T-cell (primary cell): ENCODE measurements at places on chromosomes 4 and X.

DNA sequence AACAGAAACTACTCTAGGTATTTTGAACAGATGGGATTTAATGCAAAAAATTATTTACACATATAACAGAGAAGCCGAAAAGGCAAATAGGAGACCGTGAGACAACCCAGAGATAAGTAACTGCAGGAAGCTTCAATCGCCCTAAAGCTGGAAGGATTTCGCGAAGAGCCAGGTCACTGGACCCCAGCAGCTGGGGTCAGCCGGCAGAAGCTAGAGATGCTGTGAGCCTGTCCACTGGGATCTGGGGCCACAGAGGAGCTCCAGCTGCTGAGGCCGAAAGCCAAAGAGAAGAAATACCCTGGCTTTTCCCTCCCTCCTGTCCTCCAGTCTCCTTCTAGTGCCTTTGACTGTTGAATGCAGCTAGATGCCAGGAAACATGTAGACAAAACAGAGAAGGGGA, 192.8 kb upstream of the BCOR start:
- no peak for DNase-seq

GRCh38 chrX:30296408-30297254, 12.6 kb downstream of the NR0B1 start:
- no peak for DNase-seq

DNA sequence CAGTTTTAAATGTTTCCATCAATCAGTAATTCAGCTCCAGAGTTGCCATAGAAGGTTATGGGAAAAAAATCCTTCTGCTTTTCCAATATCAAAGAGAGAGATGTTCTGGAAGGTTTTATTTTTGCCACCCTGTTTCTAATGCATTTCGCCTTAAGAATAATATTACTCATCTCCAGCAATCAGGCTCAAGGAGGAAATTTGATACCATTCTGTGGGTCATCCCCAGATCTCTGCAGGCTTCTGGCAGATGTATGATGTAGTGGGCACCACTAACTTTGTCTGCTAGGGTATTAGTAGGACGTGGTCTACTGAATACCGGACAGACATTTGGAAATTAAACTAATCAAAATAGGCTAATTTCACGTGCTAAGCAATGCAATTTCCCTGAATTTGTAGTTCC, 645.4 kb upstream of the TENM3 start:
- no peak for DNase-seq

DNA sequence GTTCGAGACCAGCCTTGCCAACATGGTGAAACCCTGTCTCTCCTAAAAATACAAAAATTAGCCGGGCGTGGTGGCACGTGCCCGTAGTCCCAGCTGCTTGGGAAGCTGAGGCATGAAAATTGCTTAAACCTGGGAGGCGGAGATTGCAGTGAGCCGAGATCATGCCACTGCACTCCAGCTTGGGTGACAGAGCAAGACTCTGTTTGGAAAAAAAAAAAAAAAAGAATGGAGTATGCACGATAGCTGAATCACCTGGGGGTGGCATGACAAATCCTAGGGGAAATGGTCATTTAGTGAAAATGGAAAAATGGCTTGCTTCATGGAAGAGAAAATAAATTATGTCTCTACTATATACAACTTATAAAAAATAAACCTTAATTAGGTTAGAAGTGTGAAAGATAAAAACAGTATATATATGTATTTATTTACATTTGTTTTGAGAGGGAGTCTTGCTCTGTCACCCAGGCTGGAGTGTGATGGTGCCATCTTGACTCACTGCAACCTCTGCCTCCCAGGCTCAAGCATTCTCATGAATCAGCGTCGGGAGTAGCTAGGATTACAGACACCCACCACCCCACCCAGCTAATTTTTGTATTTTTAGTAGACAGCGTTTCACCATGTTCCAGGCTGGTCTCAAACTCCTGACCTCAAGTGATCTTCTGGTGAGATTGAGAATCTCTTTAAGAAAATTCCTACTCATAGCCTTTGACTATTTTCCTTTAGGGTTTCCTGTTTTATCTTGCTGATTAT, 19.3 kb upstream of the ING2 start:
- DNase-seq: no peak

DNA sequence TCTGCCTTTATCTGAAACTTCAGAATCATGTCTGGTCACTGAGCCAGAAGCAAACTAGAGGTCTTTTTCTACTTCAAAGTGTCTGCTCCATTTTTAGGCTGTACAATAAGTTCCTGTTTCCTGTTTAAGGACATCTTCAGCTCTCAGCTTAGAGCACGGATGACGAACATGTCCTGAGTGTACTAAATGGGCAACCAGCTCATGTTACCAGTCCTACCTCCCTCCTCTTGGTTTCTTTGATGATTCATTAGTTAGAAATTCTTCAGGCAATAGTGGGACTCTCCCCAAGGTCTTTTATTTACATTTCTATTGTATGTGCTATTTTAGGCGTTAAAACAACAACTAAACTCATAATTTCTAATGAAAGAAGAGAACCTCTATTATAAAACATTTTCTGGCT, 58.0 kb downstream of the ENPEP start:
- no peak for DNase-seq

DNA sequence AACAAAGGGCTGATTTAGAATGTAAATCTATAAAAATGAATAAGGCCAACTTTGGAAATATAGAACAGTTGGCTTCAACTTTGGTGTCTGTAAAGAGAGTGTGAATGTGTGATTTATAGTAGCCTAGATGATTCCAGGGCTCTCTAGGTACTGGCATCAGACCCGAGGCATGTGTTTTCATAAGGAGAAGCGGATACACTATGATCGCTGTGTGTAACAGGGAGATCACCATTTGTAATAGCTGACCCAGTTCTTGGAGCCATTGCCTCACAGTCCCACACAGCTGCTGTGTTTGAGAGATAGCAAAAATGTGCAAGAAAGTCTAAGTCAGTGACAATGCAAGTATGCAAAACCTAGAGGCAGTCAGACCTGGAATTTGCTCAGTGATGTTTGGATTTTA, 135.1 kb downstream of the REPS2 start:
- DNase-seq: no peak

GRCh38 chr4:105461221-105461620, 12.6 kb downstream of the PPA2 start:
- no peak for DNase-seq

DNA sequence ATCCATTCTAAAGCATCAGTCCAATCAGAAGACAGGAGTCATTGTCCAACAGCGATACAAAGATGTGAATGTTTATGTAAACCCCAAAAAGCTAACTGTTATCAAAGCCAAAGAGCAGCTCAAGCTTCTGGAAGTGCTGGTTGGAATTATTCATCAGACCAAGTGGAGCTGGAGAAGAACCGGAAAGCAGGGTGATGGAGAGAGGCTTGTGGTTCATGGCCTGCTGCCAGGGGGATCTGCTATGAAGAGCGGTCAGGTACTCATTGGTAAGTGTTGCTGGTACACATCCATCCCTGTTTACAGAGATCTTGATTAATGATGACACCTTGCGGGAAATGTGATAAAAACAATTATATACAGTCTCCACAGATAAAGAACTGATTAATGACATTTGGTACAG, 11.0 kb downstream of the INTU start:
- no peak for DNase-seq

DNA sequence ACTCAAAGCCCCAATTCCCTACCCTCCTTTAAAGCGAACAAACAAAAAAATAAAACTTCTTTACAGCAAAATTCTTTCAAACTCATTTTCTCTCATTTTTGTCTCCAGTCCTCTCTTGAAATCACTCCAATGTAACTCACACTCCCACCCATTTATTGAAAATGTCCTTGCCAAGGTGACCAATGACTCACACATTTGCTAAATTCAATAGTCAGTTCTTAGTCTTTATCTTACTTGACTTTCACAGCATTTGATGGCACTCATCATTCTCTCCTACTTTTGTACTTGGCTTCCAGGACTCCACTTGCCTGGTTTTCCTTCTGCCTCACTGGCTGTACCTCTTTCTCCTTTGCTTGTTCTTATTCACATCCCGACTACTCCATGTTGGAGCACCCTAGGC, 19.9 kb downstream of the CC2D2A start:
- DNase-seq: no peak

DNA sequence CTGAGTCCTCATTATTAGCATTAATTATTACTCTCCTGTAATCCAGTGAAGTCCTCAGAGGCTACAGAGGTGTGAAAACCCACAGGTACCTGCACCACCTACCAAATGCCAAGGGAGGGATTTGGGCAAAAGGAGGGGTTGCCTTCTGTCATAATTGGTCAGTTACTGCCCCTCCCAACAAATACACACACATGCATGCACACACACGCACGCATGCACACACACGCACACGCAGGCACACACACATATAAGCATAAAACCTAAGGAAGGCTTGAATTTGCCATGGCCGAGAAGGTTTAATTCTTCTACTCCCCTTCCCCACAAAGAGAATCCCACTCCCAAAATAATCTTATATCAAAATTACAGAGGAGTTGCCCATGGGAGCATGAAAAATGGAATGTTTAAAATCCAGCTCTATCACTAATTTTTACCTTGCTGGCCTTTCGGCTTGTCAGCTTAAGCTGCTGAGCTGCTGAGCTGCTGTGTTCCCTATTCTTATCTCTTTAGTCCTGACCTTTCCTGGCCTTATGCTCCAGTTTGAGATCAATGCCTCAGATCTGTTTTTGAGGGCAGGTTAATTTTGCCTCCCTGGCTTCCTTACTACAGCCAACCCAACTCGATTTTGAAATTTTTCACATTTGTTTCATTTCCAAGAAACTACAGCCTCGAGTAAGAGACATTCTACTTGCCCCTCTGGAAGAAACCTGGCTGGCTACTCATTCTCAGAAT, 95.0 kb downstream of the CAMK2D start:
- DNase-seq: no peak

DNA sequence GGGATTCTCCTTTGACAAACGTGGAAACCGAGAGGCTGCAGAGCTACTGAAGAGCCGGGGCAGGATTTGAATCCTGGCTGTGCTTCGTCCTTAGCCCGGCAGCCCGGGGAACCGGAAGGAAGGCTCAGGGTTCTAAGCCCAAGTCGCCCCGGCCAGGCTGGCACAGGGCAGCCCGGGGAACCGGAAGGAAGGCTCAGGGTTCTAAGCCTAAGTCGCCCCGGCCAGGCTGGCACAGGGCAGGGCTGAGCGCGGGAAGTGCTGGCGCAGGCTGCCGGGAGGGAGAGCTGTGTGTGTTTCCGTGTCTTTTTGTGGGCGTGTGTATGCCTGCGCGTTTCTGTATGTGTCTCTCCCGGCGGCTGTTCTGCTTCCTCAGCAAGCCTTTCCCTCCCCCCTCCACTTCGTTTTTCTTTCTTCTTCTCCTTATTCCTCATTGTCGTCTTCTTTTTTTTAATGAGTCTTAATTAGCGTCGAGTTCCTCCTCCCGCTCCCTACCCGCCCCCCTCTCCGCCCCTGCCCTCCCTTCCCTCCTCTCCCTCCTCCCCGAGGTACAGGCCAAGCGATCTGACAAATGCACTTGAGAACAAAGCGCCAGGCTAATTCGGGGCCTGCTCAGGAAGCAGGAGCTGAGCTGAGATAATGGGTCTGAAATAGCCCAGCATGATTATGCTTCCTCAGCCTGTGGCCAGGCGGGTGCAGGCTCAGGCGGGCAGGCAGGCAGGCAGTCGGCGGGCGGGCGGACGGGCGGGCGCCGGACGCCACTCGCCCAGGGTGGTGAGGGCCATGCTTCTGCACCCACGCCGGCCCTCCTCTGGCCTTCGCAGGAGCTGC, 65.9 kb downstream of the EFNB1 start:
- no peak for DNase-seq

DNA sequence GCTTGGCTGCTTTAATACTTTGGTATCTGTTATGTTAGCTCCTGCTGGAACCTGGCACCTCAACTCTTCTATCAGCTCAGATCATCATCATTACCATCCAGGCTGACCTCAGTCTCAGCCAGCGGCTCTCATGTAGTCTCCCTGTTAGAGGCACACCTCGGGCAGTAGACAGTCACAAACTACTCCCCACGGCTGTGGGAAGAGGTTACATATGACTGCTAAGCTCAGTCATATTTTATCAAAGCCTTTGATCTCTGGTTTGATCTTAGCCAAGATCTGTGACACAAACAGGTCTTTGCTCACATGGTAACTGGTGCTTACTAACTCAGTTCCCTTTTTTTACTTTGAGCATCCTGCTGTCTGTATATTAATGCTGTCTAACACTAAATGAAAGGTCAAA, 384.9 kb downstream of the CENPC start:
- DNase-seq: no peak

DNA sequence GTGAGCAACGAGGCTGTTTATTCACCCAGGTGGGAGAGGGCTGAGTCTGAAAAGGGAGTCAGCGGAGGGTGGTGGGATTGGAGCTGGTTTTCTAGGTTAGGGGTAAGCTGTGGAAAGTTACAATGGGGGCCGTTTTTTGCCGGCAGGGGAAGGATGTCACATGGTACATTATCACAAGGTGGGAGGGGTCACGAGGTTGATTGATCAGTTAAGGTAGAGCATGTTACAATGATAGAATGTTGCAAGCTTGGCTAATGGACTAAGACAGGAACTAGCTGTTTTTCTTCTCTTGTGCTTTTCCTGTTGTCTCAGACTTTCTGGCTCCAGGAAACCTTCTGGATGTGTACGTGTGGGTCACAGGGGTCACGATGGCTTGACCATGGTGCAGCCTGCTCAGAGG, 536.3 kb upstream of the HTR2C start:
- no peak for DNase-seq

- DNase-seq: no peak
Measured at GRCh38 chr4:166622425-166622977, 611.8 kb downstream of the SPOCK3 start.

DNA sequence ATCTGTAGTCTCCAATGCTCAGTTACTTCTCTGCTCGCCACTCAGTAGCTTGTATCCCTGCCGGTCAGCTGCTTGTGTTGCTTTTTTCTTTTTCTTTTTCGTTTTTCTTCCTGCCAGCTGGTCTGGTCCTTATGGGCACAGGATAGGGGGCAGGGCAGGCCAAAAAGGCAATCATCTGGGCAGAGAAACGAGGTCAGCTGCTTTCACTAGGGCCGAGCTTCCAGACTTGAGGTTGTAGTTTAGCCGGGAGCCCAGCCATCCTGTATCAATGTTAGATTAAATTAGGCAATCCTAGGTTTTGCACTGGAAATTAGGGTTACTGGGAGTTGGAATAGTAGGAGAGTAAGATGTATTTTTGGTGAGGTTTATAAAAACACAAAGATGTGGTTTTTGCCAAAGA, 3.4 kb downstream of the ARSF start:
- no peak for DNase-seq
